ENCODE measurements at places on chromosomes 13 and 19.

DNA sequence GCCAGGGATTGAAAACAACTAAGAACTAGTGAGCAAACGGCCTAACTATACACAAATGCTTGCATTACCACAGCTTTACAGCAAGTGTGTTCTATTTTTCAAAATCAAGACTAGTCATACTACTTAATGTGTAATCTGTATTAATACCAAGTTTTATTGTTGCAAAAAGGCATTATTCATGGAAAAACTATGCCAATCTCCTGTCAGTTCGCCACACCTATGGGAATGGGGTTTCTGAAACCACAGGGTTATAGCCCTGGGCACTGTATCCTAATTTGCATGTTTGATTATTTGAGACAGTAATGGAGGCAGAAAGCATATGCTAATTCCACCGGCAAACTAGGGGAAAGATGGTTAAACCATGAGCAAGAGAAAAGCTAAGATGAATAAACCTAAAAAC lies 14.3 kb downstream of the GAS6 start:
- peak; percentile 60 for DNase-seq

- DNase-seq: no peak
These were observed 248.5 kb downstream of the SLITRK1 start for GRCh38 chr13:83633746-83634145.

GRCh38 chr19:55341171-55341588 lies 1.5 kb downstream of the KMT5C start:
- peak; percentile 77 for DNase-seq

- DNase-seq: no peak
These were observed 877.0 kb downstream of the EFNB2 start for GRCh38 chr13:105658431-105658830.

All from SW480 (cell line).